ENCODE measurements at places on chromosomes 13 and 19. TPM values are rescaled to one million over a fixed set of nuclear protein-coding genes. Genes with fewer than 3 reads are reported as not detected.

UNC13A gene
- total RNA-seq = under 0.01 TPM

ZNF726 gene
- 0.83 TPM for total RNA-seq

ARHGEF18 gene
- total RNA-seq = 52.3 TPM

NLRP7 gene
- under 0.01 TPM for total RNA-seq

FCER2 gene
- total RNA-seq = not detected

LGALS7B gene
- 0.73 TPM for total RNA-seq

CEACAM5 gene
- not detected for total RNA-seq

ADAMTSL5 gene
- total RNA-seq = 11.7 TPM

RGL3 gene
- total RNA-seq = 5.3 TPM

N4BP2L1 gene
- 2.5 TPM for total RNA-seq

ZIM2 gene
- total RNA-seq = not detected

CYP2A7 gene
- not detected for total RNA-seq

ABCA7 gene
- total RNA-seq = 6.0 TPM

FTL gene
- total RNA-seq = 15,717 TPM

FGF22 gene
- not detected for total RNA-seq
